ENCODE measurements at places on chromosomes 3 and 15.

DNA sequence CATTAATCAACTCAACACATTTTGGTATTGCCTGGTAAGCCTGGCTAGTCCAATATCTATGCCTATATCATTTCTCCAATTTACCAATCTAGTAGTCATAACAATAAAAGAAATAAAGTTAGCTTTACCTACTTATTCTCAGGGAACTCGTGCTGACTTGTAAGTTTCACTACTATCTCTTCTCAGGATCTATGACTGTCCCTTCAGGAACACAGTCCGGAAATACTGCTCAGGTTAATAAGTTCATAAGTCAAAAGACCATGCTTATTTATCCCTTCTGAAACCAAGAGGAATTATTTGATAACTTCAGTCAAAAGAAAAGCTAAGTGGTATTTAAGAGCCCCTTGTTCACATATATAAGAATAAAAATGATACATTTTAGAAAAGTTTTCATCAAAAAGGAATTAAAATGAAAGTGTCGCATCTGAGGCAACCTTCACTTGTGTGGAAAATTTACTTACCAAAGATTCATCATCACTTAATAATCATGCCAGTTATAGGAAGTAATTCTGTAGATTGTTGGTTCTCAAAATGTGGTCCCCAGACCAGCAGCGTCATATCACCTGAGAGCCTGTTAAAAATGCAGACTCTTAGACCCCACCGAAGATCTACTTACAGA is 15.5 kb upstream of the THRB start:
- DNase-seq, result no peak

- no peak for DNase-seq
Observed at GRCh38 chr3:113240841-113241240, 29.5 kb downstream of the BOC start.

DNA sequence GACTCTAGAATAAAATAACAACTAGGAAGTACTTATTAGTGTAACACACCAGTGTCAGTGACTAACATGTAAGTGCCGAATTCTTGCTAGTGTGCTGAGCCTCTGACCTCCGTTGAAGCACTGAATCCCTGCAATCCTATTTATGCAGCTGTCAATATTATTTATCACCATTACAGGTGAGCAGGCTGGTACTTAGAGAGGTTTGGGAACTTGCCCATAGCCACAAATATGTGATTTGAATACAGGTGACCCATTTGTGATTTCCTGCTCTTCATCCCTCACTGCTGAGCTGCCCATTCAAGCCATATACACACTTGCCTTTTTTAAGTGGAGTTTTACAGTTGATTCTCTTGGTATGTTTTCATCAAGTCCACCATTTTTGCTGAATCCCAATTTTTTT is 12.2 kb downstream of the EIF4E3 start:
- DNase-seq, result peak; percentile 85

DNA sequence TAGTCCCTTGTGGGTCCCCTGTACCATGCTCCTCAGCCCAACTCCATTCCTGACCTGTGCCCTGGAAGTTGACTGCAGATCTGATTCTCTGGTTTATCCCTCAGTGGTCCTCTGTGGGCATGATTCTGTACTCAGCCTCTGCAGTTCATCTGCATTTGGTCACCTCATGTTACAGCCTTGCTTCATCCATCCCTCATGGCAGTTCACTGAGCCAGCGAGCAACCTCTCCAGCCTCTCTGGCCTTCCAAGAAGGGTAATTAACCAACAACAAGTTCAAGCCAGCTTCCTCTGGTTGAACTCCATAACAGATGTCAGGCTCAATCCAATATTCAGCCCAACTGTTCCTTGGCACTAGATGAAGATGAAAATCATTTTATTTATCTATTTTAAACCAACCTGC is 509.5 kb downstream of the NTRK3 start:
- DNase-seq, result no peak

- DNase-seq, result no peak
Observed at GRCh38 chr3:149701206-149701976, 43.6 kb upstream of the WWTR1 start.

DNA sequence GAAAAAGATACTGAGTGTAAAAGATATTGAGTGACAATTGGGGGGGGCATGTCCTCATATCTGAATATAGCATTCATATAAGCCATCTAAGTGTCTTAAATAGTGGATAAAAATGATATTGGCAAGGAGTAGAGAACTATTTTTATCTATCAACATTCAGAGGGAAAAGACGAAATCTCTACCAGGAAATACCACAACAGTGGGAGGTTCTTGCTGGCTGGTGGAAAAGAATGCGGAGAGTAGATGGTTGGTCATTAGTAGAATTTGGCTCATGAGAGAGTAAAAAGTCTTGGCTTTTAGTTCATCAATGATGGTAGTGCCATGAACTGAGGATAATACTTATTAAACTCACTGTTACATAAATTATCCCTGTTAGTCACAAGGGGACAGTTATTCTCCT is 4.8 kb upstream of the TCF12 start:
- no peak for DNase-seq

GRCh38 chr3:192840143-192840836 is 77.4 kb downstream of the MB21D2 start:
- DNase-seq, result no peak

GRCh38 chr3:193470710-193471109 is 84.0 kb downstream of the ATP13A4 start:
- no peak for DNase-seq

DNA sequence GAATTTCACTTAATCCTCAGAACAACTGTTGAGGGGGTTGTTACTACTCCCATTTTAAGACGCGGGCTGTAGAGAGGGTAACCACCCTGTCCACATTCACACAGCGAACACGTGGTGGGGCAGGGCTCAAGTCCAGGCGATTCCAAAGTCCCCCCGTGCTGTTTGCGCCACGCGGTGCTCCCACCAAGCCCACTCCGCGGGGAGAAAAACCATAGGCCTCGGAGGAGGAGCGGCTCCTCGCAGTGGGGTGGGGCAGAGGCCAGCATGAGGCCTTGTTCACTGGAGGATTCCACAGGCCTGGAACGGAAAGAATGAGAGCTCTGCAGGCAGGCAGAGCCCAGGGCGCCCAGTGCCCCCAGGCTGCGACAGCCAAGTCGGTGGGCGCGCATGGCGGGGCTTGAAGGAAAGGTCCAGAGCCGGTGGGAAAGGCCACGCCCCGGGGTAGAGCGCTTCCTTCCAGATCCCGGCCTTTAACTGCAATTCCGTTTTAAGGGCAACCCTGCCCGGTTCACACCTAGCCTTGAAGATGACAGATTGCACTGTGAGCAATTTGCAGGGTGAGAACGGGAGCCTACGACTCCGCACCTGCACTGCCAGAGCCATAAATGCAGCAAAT is 161.8 kb upstream of the TBL1XR1 start:
- peak; percentile 81 for DNase-seq

DNA sequence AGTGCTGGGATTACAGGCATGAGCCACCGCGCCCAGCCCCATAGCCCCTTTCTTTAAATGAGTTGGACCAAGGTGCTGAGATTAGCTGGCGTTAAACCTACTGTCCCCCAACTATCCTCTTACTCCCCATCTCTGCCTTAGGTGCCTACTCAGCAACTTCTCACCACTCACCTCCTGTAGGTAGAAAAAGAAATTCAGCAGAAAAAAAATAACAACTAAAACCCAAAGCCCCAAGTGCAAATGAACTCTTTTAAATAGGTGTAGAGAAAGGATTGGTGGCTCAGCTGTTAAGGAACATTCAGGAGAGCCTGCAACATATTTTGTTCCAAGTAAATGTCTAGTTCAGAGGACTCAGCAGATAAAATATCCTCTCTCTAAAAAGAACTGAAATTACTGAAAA is 19.5 kb downstream of the SAMD7 start:
- DNase-seq, result no peak

DNA sequence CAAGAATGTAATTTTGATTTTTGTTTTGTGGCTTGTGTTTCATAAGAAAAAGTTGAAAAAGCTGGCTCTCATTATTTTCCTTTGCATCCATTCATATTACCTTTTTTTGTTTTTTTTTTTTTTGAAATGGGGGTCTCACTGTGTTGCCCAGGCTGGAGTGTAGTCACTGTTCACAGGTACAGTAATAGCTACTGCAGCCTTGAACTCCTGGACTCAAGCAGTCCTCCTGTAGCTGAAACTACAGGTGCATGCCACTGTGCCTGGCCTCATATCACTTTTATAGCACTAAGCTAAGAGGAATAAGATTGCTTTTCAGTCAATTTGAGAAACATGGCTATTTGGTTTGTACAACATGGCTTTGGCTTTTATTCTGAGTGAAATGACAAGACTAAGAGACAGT is 49.8 kb downstream of the TCF12 start:
- no peak for DNase-seq

DNA sequence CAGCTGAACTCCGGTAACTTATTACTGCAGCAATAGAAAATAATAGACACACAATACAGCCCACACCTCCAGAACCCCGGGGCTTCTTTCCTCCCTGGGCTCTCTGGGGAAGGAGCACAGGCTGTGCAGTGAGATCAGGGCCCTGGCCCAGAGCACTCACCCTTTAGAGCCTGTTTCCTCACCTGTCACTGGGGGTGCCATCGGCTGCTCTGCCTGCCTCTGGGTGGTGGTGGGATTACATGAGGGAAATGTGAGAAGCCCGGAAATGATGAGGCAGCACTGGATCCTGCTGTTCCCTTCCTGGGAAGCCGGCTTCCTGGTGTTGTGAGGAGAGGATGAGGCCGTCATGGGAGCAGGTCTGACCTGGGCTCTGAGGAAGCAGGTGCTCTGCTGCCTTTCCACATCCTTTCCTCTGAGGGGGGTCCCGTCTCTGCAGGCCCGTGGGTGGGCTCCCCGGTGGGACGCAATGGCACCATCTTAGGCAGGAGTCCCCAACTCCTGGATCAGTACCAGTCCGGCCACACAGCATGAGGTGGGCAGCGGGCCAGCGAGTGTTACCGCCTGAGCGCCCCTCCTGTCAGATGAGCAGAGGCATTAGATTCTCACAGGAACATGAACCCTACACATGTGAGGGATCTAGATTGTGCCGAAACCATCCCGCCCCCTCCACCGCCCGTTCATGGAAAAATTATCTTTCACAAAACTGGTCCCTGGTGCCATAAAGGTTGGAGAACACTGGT is 220.9 kb upstream of the CTDSPL start:
- DNase-seq, result no peak

GRCh38 chr3:193714523-193715137 is 121.6 kb downstream of the OPA1 start:
- DNase-seq, result no peak

- no peak for DNase-seq
Observed at GRCh38 chr3:73422571-73422970, 202.2 kb downstream of the PDZRN3 start.

DNA sequence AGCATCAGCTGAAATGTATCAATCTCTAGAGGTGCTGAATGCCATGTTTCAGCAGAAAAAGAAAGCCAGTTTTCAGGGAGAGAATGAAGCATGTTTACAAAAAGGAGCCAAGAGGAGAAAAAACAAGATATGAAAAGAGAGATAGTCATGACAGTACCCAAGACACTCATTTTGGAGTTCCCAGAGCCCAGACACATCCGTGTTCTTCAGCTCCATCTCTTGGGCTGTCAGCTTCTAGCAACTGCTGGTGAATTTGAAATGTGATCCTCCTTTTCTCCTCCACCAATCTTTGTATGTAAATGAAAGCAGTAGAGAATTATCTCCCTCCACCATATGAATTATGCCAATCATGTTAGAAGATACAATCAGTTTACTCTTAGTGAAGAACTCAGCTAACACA is 93.0 kb upstream of the SLC25A36 start:
- DNase-seq, result no peak

All from NCI-H2081 (cell line).